ENCODE measurements at places on chromosomes 2 and 18. TPM values are rescaled to one million over a fixed set of nuclear protein-coding genes. Genes with fewer than 3 reads are reported as not detected.

Gene SLC19A3
- 5.2 TPM for total RNA-seq

Gene GCKR
- 0.44 TPM for total RNA-seq

Gene GREB1
- total RNA-seq, result 2.3 TPM

Gene CNTNAP5
- not detected for total RNA-seq

Measured in cardiac ventricle fibroblast (primary cell).